ENCODE measurements at places on chromosomes 3 and 15.

DNA sequence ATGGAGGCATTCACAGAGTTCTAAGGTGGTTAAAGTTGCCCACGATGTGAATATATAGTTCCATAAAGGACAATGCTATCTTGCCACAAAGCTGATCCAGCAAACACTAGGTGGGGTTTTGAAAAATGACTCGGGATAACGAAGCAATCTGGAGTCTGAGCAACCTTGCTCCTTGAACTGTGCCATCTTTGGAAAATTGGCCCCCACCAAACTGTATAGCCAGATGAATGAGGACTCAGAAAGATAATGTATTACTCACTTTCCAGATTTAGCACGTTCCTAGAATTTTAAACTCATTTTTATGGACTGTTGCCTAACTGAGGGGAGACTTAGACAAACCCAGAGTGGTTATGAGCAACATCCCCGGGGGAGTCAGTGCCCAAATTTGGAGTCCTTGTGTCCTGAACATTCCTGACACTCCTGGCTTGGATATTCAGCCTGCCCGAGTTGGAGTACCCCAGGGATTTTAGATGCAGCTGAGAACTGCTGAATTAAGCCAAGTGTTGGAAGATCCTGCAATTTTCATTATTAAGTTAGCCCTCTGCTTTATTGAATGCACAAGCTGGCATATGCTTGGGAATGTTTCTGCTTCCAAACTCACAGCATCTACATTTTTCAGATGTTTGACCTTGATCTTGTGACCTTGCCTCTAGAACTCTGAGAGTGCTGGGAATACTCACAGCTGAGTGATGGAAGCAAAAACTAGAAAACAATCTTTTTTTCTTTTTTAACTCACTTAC, 8.8 kb upstream of the MAGI1 start:
- no peak for DNase-seq

DNA sequence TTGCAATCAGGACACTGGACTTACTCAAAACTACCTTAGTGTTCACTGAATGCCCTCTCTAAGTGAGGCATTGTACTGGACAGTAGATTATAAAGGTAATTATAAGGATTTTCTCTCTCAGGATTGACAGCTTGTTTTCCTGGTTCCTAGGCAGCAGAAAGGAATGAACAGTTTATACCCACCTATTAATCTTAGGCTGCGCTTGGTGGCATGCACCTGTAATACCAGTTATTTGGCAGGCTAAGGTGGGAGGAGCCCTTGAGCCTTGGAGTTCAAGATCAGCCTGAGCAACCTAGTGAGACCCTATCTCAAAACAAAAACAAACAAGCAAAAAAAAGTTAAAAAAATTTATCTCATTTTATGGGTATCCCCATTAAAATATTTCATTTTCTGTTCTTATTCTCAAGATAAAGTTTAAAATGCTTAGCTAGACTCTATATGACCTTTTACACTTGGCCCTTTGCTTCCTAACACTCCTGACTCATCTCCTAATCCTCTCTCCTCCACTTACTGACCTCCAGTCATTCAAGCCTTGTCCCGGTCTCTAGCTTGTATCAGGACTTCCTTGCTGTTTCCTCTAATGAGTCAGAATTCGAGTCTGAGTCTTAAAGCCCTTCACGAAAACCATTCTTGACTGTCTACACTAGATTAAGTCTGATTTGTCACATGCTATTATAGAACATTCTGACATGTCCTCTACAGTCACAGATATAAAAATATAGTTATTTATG, 348.6 kb downstream of the NLGN1 start:
- DNase-seq: no peak

- DNase-seq: no peak
Observed at GRCh38 chr3:34972481-34972880, 666.8 kb upstream of the ARPP21 start.

DNA sequence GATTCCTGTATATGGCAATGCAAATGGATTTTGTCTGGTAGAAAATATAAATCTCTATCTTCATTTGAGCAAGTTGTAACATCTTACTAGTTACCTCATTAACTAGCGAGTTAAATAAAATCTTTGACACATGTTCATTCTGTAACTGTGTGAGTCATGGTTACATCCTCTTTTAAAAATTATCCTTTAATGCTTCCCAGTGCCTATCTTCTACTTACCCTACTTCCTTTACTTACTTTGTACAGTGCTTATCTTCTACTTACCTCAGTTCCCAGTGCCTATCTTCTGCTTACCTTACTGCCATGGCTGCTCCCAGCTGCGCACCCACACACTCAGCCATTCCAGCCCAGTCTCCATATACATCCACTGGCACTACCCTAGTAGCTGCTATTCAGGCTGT, 71.9 kb upstream of the GOLGA8B start:
- DNase-seq: no peak

GRCh38 chr15:61997786-61998185, 62.5 kb downstream of the VPS13C start:
- no peak for DNase-seq

DNA sequence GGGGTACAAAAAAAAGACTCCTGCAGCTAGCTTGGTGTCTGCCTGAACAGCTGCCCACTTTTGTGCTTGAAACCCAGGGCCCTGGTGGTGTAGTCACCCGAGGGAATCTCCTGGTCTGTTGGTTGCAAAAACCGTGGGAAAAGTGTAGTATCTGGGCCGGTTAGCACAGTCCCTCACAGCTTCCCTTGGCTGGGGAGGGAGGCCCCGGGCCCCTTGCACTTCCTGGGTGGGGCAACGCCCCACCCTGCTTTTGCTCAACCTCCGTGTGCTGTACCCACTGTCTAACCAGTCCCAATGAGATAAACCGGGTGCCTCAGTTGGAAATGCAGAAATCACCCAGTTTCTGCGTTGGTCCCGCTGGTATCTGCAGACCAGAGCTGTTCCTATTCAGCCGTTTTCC, 211.7 kb upstream of the ZPLD1 start:
- DNase-seq: no peak

GRCh38 chr15:37100109-37100965, at the start of gene MEIS2:
TSS of gene MEIS2 (minus strand) at chr15:37100549. CDS start at chr15:37099466, 1,083 bp downstream.
- DNase-seq: peak; percentile 67

- no peak for DNase-seq
Observed at GRCh38 chr3:194101592-194102432, 34.1 kb upstream of the HES1 start.

DNA sequence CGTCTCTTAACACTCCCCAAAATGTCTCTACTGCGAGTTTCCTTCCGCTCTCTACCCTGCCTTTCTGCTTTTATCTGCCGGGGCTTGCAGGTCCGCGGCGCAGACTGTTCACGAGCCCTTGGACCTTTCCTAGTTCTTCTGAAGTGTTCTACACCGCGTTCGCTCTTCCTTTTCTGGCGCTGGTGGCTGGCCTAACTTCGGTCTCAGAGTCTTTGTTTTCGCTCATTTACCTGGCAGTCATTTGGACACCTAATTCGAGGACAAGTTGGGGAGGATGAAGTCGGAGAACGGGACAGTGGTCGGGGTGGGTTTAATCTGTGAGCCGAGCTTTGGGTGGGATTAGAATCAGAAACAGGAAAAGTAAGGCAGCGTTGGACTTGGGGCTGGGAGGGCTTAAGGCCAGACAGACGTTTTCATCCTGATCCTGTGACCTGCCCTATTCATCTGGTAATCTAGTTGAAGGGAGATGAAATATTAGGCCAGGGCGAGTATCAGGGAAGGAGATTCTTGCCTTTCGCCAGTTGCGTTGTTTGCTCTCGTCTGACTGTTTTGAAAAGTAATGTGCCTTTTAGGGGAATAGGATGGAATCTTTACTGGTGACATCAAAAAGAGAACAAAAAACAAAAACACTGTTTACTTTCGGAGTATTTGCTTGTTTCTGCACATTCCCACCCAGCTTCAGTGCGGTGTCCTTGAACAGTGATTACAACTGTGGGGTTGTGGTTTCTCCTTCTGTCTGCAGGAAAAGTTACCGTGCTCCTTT, 1.8 kb downstream of the DIPK2A start:
- DNase-seq: peak; percentile 70

- no peak for DNase-seq
Observed at GRCh38 chr3:47344971-47345370, 35.9 kb upstream of the PTPN23 start.

- no peak for DNase-seq
Observed at GRCh38 chr3:143206955-143207337, 87.4 kb downstream of the CHST2 start.

- no peak for DNase-seq
Observed at GRCh38 chr15:20344601-20345400, 196.8 kb downstream of the GOLGA6L6 start.

GRCh38 chr3:132071043-132071442, 36.2 kb upstream of the CPNE4 start:
- no peak for DNase-seq

- DNase-seq: no peak
Observed at GRCh38 chr15:56320316-56320715, 44.9 kb upstream of the TEX9 start.

GRCh38 chr3:128432971-128433836, 33.5 kb downstream of the DNAJB8 start:
- no peak for DNase-seq

DNA sequence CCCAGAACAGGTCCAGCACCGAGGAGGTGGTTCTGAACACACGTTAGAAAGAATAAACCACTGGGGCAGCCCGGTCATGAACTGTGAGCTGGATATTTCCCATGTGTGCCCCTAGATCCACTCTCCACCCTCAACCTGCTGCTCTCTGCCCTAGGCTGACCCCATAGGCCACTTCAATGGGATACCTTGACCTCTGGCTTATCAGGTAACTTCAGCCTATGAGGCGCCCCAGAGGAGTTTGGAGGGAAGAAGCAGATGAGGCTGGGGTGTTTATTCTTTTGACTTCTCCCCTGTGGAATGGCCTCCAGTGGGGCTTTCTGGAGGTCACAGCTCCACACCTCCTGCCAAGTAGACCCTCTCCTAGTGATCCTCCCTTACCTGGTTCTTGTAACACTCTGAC, 47.7 kb upstream of the SLC7A14 start:
- no peak for DNase-seq

- DNase-seq: no peak
Observed at GRCh38 chr3:195352895-195353488, 82.0 kb upstream of the XXYLT1 start.

- no peak for DNase-seq
Observed at GRCh38 chr3:61864886-61865285, 303.5 kb downstream of the PTPRG start.

DNA sequence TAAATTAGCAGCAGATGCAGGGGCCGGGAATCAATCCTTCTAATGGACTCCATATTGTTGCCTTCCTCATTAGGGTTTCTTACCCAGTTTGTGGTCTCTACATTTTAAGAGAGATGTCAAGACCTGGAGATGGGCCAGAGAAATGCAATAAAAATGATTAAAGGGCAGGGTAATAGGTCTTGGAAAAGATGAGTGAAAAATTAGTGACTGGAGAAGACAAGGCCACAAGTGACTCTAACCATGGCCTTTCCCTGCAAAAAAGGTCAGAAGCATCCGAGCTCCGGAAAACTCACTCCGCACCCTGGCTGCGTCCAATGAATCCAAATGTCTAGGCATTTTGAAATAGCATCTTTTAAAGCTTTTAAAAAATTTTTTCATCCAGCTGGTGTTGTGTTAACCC, 152.8 kb downstream of the ARRDC4 start:
- no peak for DNase-seq

DNA sequence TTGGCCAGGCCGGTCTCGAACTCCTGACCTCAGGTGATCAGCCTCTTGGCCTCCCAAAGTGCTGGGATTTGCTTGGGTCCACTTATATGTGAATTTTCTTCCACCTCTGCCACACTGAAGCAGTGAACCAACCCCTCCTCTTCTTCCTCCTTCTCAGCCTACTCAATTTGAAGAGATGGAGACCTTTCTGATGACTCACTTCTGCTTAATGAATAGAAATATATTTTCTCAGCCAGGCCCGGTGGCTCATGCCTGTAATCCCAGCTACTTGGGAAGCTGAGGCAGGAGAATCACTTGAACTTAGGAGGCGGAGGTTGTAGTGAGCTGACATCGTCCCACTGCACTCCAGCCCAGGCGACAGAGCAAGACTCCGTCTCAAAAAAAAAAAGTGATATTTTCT, 46.8 kb upstream of the GATM start:
- DNase-seq: no peak

GRCh38 chr3:182568261-182568660, 225.0 kb upstream of the ATP11B start:
- DNase-seq: no peak

DNA sequence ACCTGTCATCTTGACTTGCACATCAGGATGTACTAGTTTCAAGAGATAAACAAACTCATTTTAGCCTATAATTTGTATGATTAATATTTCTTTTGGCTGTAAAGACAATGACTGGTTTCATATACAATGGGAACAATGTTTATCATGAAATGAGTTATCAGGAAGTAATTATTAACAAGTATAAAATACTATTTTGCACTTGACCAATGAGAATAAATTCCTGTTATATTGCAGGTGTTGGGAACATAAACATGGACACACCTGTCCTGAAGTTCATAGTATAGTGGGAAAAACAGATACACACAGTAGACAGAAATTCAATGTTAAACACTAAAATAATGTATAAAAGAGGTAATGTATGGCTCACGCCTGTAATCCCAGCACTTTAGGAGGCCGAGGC, 56.9 kb downstream of the UBR1 start:
- DNase-seq: no peak

DNA sequence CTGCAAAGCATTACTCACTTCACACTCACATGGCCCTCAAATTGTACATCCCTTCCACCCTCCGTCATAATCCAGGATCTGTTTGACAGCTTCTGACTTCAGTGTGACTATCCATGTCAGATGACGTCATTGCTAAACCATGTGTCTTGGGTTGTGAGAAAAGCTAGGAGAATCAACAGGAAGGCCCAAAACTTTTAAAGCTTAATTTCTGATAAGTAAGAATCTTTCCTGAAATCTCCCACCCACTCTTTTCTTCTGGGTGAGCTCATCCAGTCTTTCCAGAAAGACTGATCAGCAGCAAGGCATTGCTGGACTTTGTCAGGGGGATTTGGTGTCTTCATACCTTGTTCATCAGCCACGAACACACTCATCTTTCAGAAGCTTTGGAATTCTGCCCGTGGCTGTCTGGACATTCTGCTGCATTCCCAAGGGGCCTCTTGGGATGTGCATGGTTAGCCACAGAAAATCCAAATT, 11.5 kb upstream of the LMCD1 start:
- no peak for DNase-seq

GRCh38 chr15:63970621-63971426, 75.5 kb downstream of the DAPK2 start:
- DNase-seq: no peak

DNA sequence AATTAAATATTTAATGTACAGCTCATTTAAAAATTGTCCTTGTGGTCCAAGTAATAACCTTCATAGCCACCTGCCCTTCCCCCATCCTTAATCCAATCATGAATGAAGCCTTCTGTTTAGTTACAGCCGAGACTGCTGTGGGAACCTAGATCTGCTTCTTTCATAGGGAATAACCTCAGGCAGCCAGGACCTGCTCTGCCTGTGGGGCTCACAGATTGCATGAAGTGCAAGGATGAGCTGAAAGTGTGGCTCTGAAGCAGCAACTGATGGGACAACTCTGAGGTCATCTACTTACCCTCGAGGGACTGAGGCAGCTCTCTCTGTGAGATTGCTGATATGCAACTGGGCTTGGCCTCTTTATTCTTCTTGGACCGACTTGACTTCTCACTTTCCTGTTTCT, 169.8 kb downstream of the POTEB3 start:
- DNase-seq: no peak

All from NCI-H1436 treated with DMSO at 0.1 percent for 48 hours (cell line).